Activated T-helper 9 cell treated with anti-CD3 and anti-CD28 coated beads, Interleukin-2, amount 50 U/mL, for 16 hours (primary cell): ENCODE measurements at places on chromosomes 16 and 17.

DNA sequence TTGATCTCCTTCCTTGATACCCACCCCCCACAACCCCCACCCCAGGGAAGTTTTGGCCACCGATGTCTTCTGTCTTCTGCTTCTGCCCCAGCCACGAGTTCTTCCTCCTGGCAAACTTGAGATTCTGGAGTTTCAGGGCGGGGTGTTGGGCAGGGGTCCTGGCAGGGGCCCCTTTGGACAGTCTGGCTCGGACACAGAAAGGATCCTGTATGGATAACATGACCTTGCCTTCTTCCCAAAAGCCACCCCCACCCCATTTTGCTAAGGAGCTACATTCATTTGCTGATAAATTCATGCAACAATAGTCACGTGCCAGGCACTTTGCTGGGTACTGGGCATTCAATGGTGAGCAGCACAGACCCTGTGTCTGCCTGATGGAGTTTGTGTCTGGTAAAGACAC lies 5.9 kb upstream of the COL1A1 start:
- no peak for DNase-seq

GRCh38 chr17:66200685-66201092 lies 8.8 kb upstream of the CEP112 start:
- no peak for DNase-seq

- DNase-seq = no peak
Measured at GRCh38 chr17:43396491-43397060, 2.2 kb upstream of the ARL4D start.

DNA sequence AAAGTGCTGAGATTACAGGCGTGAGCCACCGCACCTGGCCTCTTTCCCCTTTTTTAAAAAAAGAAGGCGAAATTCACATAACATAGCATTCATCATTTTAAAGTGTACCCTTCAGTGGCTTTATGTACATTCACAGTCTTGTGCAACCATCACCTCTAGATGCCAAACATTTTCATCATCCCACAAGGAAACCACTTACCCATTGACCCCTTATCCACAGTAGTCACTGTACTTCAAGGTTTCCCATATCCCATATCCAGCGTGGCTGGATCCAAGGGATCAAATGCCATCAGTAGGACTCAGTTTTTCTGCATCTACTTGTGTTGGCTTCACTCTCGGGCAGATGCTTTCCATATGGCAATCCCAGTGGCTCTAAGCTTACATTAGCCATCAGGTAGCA lies 50.3 kb downstream of the BMERB1 start:
- DNase-seq = no peak

DNA sequence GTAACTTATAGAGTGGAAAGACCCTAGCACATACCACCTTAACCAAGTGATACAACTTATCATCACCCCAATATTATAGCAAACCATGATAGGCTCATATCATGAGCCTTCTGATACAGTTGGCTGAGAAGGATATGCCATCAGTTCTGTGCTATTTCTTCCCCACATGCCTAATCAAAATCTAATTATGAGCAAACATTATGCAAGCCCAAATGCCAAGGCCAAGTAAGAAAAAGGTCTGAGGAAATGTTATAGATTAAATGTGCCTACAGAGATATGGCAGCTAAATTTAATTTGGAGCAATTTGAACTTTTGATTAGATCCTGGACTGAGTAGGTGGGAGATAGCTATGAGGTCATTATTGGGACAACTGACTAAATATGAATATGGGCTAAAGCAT lies 225.9 kb upstream of the PMFBP1 start:
- no peak for DNase-seq

DNA sequence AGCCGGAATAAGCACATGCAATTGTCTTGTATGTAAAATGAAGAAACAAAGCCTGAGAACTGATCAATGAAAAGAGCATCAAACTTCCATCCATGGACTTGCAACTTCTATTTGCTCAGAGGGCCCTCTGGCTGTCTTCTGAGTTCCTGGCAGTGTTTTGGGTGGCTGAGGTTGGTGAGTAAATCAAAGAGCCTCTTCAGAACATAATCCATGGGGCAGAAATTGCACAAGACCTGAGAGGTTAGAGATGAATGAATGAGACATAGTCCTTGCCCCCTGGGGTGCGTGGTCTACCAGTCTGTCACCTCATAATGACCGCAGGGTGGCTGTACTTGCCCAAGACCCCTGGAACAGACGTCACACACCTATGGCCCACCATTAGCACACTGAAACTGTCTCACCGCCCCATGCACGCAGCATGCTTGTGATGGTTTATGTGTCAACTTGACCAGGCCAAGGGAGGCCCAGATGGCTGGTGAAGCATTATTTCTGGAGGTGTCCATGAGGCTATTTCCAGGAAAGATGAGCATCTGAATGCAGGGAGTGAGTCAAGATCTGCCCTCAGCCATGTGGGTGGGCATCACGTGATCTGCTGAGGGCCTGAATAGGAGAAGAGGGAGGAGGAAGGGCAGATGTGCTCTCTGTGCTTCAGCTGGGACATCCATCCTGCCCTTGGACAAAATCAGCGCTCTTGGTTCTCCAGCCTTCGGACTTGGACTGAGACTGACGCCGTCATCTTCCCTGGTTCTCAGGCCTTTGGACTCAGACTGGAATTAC lies 8.3 kb downstream of the PIK3R6 start:
- DNase-seq = no peak
